ENCODE measurements at places on chromosomes 2 and 18. TPM values are rescaled to one million over a fixed set of nuclear protein-coding genes. Genes with fewer than 3 reads are reported as not detected.

APOB gene
- total RNA-seq, result 0.09 TPM

- DNase-seq, result peak; percentile 22
Measured at GRCh38 chr2:68031542-68032160, 31.2 kb downstream of the C1D start.

GRCh38 chr2:27149570-27150405 is 984 bp downstream of the TCF23 start:
- DNase-seq, result no peak

DPP4 gene
- 23.9 TPM for total RNA-seq

SH2D6 gene
- total RNA-seq, result 0.33 TPM

GRCh38 chr2:8630676-8631464 is 51.0 kb upstream of the ID2 start:
- DNase-seq, result no peak

All from thymus (tissue), 14 donors.